T-cell (primary cell): ENCODE measurements at places on chromosomes 4 and X.

DNA sequence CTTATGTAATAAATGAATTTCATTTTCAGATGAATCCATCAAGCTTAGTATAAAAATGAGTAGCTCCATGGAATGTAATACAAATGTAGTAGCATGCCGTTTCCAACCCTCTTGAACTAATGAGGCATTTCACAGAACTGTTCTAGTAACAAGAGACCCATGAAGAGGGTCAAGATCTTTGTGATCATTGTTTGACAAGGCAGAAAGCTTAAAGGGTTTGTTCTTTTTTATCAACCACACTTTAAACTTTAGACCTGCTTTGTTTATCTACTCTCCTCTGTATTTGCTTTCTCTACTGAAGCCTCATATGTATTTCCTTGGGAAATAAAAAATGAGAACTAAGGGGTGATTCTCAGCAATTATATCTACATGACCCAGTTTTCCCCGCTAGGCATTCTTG is 513.9 kb downstream of the ARAP2 start:
- no peak for DNase-seq

- no peak for DNase-seq
Measured at GRCh38 chr4:71221510-71222466, 117.0 kb upstream of the SLC4A4 start.

DNA sequence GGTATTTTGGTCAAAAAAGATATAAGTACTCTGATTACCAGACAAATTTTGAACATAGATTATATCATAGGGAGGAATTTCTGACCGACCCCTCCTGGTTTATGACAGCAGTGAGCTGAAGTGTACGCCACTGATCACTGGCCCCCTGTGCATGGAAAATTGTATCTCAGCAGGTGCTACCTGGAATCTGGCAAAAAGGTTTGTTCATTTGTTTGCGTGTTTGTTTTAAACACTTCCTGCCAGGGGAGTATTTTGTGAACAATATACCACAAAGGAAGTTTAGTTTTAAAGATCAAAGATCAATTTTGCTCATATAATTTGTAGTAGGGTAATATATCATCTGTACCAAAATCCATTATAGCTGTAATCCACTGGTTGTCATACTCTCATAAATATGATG is 219.7 kb upstream of the TENM3 start:
- no peak for DNase-seq

- DNase-seq: no peak
Measured at GRCh38 chrX:14017399-14017798, 12.3 kb downstream of the GEMIN8 start.

- no peak for DNase-seq
Measured at GRCh38 chr4:8439168-8439567, 1.4 kb downstream of the ACOX3 start.

- no peak for DNase-seq
Measured at GRCh38 chr4:177109769-177110168, 199.9 kb upstream of the NEIL3 start.

DNA sequence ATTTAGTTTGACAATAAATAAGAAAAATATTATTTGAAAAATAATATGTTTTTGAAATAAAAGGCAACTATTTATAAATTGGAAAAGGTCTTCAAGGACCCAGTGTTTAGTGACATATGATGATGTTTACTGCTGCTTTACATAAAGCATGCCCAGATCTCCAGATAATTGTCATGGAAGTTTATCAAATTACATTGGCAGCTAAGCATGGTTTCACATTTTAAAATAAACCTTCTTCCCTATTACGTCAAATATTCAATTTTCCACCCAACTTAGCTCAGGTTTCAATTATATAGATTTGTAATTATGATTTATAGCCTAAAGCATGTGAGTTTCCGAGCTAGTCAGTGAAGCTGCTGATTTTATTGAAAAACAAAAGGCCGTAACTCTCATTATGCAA is 417.2 kb downstream of the CFAP47 start:
- DNase-seq: no peak

- no peak for DNase-seq
Measured at GRCh38 chr4:89899152-89899551, 4.5 kb downstream of the MMRN1 start.

DNA sequence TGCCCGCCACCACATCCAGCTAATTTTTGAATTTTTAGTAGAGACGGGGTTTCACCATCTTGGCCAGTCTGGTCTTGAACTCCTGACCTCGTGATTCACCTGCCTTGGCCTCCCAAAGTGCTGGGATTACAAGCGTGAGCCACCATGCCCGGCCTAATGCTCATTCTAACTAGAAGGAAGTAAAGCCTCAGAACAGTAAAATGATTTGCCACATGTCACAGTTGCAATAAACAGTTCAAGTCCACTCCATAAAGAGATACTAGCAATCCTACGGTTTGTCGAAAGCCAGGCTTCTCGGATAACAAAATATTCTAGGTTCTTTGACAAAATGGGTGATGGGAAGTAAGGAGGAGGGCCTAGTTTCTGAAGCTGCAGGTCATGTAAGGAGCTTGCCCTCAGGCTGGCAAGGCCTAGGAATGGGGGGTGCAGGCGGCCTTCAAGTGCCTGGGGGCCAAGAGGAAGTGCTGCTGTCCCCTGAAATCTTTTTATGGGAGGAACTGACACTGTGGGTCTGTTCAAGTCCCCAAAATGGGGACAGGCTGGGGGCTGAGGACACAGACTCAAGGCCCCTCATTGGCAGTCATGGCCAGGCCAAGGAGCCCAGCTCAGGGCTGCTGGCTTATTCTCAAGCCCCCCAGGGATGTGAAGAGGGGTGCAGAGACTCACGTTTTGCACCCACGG is 31.8 kb upstream of the ACSL1 start:
- DNase-seq: no peak

DNA sequence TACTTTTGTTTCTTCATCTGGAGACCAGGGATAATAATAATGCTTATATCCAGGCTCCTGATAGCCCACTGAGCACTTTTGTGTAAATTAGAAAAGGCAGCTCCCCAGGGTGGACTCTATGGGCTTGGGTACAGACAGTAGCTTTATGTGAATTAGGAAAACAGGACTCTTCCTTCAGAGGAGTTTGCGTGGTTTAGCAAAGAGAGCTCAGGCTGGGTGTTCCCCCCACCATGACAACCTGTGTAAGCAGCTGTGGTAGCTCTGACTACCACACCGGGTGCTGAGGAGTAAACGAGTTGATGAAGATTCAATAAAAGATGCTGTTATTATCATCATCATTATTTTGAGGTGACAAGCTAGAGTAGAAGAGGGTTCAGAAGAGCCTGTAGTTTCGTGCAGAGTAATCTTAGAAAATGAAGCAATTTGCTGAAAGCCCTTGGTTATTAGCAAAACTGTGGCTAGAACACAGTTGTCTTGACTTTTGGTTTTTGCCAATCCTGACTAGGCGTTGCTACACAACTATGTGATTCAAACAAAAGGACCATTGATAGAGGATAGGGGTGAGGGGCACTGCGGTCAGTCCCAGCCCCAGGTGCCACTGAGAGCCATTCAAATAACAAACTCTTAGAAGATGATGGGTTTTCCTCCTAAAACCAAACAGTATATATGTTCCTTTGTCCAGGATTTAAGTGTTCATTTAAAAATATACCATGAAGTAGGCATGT is 60.6 kb upstream of the LIMCH1 start:
- DNase-seq: no peak

DNA sequence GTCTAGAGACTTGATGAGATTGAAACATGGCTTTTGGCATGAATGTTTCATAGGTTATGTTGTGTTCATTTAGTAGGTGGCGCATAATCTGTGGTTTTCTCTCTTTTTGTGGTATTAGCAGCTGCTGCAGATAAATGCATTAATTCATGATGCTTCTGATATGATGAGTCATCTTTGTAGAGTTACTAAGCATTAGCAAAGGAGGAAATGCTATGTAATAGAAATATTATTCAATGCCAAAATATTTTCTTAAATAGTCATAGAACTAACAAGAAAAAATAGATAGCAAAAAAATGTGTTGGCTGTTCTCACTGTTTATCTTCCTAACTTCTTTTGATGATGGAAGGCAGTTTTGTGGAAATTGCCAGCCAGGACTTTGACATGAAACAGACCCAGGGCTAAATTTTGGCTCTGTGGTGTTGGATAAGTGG is 3.6 kb downstream of the ZXDB start:
- DNase-seq: no peak

- no peak for DNase-seq
Measured at GRCh38 chr4:114088481-114088880, 109.0 kb upstream of the ARSJ start.

DNA sequence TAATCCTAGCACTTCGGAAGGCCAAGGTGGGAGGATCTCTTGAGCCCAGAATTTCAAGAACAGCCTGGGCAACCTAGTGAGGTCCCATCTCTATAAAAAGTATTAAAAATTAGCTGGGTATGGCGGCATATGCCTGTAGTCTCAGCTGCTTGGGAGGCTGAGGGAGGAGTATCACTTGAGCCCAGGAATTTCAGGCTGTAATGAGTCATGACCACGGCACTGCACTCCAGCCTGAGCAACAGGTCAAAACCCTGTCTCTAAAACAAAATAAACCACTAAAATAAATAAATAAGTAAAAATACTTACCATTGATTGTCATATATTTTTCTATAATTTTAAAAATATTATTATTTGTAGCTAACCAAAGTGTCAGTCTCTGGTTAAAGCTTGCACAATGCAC is 315.6 kb upstream of the SMIM31 start:
- no peak for DNase-seq

GRCh38 chr4:16027626-16028025 is 56.2 kb downstream of the PROM1 start:
- DNase-seq: no peak

DNA sequence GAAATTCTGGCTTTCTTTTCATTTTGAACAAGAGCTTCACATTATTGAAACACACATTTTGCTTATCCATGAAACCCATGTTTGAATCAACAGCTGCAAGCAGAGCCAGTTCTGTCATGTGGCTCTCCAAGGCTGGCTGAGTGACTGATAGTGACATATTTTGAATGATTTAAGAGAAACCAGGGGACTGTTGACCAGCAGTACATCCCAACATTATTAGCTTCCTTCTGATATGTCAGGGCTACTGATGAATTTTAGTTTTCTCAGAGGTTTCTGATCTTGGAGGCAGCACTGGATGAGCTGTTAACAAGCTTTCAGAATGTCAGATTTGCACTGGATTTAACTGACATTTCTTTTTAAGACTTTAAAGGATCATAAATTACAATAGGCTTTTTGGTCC is 74.6 kb upstream of the GRXCR1 start:
- no peak for DNase-seq

DNA sequence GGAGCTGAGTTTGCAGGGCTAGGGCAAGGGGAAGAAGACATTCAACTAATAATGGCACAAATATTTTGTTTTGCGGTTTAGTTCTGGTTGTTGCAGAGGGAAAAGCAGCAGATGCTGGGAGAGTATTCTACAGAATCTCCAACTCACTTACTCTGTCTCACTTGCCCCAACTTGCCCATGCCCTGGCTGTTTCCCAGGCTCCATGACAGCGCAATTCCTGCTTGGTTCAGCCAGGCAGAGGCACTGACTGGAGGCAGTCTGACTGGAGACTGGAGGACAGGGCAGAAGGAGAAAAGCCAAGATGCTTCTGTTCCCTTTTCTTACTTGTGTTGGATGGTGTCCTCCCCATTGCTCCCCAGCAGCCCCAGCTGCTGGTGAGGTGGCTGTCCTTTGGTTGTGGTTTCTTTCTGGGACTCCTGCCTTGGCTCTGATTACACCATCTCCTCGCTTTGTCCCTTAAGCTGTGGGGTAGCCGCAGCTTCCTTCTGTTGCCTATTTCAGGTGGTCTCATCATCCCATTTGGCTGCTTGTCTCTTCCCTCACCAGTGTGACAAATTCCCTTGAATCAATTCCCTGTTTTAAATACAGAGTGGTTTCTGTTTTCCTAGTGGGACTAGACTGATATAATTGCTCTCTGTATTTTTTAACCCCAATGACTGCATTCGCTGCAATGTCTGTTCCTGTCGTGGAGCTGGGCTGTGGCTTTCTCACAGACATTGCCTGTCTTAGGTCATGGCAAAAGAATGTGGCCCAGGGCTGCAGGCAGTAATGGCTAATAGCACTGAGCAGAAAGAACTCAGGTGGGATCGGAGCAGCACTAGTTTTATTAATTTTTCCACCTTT is 24.2 kb upstream of the RASL11B start:
- DNase-seq: no peak

GRCh38 chr4:151901631-151902030 is 140.8 kb upstream of the GATB start:
- DNase-seq: no peak

DNA sequence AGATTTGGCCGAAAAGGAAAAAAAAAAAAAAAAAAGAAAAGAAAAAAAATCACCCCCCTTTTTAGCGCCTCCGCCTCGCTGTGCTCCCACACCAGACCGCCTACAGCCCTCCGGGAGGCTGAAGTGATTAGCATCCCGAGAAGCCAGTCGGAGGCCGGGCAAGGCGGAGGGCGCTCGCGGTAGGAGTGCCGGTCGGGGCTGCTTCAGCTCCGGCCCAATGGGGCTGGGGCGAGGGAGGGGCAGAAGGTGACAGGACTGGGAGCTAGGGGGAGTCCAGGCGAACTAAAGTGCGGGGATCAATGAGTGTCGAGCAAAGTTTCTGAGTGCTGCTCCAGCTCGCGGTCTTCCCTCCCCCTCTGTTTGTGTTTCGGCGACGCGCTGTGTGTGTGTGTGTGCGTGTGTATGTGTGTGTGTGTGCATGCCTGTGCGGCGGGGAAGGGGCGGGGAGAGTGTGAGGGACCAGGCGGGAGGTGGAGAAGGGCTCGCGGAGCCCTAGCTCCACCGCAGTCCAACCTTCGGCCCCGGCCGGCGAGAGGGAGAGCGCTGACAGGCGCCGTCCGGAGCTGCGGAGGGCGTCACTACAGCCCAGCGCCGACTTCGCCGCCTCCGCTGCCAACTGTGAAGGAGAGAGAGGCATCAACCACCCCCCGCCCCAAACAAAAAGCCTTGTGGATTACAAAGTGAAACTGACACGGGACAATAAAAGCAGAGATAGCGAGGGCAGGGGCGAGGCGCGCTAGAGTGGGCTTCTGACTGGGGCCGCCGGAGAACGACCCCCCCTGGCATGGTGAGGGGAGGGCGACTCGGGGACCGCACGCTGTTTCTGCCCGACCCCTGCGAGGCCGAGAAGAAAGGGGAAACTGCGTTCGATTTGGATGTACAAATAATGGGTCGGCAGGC is at the start of gene FAT4:
FAT4 (plus strand) TSS at position 280 of the 900 bp plus-strand sequence. CDS start 1,457 bp downstream, outside the sequence.
- peak; percentile 13 for DNase-seq

DNA sequence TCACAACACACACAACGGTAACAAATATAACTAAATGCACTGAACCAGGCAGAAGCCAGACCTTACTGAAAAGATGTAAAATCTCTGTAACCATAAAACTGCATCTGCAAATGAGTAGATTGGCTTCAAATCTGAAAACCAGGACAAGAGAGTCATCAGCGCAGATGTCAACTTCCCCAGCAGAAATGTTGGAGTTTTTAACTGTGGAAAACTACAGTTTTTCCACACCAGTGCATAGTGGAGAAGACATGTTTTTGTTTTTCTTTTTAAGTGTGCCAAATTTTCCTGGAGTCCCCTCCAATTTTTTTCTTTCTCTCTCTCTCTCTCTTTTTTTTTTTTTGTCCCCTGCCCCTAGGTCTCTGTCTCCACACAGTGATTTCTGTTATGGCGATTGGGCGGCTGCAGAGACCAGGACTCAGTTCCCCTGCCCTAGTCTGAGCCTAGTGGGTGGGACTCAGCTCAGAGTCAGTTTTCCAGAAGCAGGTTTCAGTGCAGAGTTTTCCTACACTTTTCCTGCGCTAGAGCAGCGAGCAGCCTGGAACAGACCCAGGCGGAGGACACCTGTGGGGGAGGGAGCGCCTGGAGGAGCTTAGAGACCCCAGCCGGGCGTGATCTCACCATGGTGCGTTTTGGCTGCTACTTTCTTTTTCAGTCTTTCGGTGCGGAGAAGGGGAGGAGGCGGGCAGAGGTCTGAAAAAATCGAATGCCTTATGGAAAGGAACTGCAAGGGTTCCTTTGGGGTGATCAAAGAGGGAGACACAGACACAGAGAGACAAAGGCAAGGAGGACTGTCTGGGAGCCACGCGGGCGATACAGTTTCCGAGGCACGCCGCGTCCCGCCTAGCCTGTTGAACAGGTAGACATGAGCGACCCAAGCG is at the start of gene GUCY1A1:
GUCY1A1 (plus strand) TSS at position 505 of the 878 bp plus-strand sequence. CDS start 30,020 bp downstream, outside the sequence.
- DNase-seq: no peak
